ENCODE measurements at places on chromosomes 1 and 21.

DNA sequence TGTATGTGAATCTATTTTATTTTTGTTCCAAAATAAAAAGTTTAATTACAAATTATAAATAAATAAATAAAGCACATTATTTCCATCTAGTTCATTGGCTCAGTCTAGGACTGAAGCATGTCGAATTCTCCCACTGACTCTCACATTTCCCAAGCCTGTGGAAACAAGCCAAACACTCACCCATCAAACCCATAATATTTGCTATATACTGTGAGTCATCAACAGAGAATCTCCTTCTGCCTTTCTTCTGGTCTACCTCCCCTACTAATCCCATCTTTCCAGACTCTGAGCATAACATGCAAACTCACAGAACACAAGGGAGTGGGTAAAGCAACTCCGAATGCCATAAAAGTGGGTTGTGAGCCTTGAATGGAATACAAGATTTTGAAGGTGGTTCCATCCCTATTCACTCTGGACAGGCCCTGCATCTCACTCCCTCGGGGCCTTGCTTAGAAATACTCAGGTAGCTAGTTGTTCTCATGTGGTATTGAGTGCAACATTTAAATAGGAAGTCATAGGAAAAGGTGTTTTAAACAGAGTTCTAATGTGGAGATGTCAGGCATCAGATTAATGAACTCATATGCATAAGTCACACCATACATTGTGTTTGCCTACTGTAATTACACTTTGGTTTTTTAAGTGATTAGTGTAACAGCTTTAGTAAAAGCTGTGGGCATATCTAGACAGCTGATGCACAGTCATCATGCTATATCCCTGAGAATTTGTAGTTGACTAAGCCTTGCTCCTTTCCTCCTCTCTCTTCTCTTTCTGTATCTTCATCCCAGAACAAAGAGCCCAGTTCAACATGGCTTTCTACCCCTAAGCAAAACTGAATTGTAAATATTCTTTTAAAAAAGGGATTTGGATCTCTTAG, 47.0 kb downstream of the F5 start:
- DNase-seq: no peak

DNA sequence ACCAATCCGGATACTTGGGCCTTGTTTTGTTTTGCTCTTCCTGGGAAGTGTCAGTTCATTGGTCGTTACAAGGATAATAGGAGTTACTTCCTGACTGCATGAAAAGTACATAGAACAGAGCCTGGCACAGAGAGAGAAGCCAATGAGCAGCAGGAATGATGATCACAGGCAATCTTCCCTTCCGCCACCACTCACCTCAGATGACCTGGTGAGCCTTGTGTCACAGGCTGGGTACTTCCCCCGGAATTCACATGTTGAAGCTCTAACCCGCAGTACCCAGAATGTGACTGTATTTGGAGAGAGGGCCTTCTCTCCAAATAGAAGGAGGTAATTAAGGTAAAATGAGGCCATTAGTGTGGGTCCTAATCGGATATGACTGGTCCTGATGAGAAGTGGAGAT, 18.8 kb upstream of the GPR137B start:
- no peak for DNase-seq

DNA sequence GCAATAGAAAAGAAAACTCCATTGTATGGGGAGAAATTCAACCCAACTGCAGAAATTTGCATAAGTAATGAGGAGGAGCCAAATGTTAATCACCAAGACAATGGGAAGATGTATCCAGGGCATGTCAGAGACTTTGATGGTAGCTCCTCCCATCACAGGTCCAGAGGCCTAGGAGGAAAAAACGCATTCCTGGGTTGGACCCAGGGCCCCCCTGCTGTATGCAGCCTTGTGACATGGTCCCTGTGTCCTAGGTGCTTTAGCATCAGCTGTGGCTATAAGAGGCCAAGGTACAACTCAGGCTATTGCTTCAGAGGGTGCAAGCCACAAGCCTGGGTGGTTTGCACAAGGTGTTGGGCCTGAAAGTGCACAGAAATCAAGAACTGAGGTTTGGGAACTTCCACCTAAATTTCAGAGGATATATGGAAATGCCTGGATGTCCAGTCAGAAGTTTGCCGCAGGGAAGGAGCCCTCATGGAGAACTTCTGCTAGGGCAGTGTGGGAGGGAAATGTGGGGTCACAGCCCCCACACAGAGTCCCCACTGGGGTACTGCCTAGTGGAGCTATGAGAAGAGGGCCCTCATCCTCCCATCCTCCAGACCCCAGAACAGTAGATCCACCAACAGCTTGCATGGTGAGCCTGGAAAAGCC, 162.3 kb downstream of the TGFB2 start:
- DNase-seq: no peak

- DNase-seq: no peak
Observed at GRCh38 chr1:63064135-63064534, 258.2 kb upstream of the FOXD3 start.

- no peak for DNase-seq
Observed at GRCh38 chr1:235023711-235024439, 104.8 kb downstream of the TOMM20 start.

GRCh38 chr1:60875138-60875537, 207.2 kb upstream of the NFIA start:
- DNase-seq: no peak

DNA sequence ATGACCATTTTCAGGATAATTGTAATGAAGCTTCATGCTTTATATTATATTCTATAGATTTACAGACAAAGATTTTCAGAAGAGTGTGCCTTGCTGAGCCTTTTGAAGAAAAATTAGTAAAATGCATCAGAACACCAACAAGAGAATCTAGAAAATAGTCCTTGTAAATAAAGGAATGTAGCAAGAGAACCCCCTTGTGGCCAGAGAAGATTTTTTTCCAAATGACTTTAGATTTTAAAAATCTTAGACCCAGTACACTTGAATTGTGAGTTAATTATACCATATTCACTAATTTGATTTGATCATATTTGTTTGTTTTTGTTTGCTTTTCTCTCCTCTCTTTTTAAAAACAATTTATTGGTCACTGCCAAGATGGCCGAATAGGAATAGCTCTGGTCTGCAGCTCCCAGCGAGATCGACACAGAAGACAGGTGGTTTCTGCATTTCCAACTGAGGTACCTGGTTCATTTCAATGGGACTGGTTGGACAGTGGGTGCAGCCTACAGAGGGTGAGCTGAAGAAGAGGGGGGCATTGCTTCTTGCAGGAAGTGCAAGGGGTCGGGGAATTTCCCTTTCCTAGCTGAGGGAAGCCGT, 12.8 kb upstream of the IFI44L start:
- no peak for DNase-seq

- no peak for DNase-seq
Observed at GRCh38 chr1:230322421-230322756, 103.7 kb downstream of the PGBD5 start.

- DNase-seq: no peak
Observed at GRCh38 chr1:200899954-200900867, 5.5 kb downstream of the INAVA start.

GRCh38 chr1:192436441-192437078, 119.8 kb downstream of the RGS21 start:
- DNase-seq: no peak

GRCh38 chr1:209768354-209768774, 12.5 kb downstream of the TRAF3IP3 start:
- DNase-seq: no peak

Measured in NCI-H1417 treated with DMSO at 0.1 percent for 48 hours (cell line).